ENCODE measurements at places on chromosomes 4 and X.

DNA sequence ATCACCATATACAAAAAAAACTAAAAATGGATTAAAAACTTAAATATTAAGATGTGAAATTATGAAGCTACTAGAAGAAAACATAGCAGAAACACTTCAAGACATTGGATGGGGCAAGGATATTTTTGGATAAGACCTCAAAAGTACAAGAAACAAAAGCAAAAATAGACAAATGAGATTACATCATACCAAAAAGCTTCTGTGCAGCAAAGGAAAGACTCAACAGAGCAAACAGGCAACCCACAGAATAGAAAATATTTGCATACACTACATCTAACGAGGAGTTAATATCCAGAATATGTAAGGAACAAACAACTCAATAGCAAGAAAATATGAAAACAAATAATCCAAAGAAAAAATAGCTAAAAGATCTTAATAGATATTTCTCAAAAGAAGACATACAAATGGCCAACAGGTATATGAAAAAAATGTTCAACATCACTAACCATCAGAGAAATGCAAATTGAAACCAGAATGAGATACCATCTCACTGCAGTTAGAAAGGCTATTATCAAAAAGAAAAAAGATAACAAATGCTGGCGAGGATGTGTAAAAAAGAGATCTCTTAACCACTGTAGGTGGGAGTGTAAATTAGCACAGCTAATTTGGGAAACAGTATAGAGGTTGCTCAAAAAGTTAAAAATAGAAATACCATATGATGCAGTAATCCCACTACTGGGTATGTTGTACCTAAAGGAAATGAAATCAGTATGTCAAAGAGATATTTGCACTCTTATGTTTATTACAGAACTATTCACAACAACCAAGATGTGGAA lies 17.8 kb upstream of the LRCH2 start:
- DNase-seq: no peak

- DNase-seq: peak; percentile 40
Measured at GRCh38 chr4:39732728-39733127, 34.8 kb downstream of the UBE2K start.

GRCh38 chr4:30723201-30723955 lies 3.2 kb downstream of the PCDH7 start:
- no peak for DNase-seq

DNA sequence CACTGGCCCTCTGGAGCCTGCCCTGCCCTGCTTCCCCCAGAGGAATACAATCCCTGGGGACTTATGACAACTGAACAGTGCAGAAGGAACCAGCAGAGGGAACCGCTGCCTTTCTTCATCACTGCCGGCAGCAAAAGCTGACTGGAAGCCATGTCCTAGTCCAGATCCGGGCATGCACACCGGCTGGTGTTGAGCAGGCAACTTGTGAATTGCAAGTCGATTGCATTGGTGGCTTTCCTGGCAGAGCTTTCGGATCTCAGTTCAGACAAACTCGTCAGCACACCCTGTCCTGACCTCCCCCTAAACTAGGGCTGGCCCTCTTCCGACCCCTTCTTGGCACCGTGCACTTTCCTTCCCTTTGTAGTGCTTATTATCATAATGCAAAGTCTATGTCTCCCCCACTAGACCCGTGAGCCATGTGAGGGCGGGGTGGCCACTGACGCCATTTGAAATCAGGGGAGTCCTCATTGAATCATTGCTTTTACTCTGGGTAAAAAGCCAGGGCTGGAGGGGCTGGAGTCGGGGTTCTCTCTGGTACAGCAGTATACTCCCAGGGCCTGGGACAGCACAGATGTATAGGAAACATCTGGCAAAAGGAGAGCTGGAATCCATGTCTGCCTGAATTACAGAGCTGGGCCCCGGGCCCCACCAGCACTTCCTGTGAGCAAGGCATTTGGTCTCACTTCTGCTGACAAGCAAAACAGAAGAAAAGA lies 1.8 kb downstream of the ARHGAP4 start:
- no peak for DNase-seq

- DNase-seq: no peak
Measured at GRCh38 chr4:109215506-109215905, 87.0 kb downstream of the COL25A1 start.

- DNase-seq: no peak
Measured at GRCh38 chr4:109708435-109708834, 5.2 kb upstream of the CASP6 start.

- DNase-seq: no peak
Measured at GRCh38 chrX:47420962-47421361, 50.6 kb downstream of the ZNF157 start.

DNA sequence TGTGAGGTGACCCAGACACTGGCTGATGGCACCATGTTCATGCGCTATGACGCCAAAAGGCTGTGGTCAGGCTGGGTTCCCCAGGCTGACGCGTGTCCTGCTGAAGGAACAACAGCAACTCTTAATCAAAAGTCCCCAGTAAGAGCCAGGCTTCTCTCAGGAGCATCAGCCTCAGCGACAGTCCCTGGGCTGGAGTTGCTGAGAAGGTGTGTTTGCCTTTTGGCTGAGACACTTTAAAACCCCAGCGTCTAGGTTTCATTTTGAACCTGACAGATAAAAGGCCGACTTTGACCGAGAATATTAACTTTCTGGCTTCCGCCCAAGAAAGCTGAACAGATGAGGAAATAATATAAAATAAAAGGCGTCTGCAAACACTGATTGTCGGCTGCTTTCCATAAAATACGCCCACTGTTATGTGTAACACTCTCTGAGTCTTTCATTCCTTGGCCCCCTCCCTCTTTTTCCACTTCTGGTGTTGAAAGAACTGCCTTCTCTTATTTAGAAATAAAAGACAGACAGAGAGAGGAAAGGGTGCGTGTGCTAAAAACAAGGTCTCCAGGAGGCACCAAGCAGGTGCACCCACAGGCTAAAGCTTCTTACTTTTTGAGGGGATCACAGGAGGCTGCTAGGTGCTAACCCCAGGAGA lies 373.6 kb downstream of the MID1IP1 start:
- DNase-seq: no peak

GRCh38 chr4:8781641-8782040 lies 90.0 kb downstream of the HMX1 start:
- no peak for DNase-seq

DNA sequence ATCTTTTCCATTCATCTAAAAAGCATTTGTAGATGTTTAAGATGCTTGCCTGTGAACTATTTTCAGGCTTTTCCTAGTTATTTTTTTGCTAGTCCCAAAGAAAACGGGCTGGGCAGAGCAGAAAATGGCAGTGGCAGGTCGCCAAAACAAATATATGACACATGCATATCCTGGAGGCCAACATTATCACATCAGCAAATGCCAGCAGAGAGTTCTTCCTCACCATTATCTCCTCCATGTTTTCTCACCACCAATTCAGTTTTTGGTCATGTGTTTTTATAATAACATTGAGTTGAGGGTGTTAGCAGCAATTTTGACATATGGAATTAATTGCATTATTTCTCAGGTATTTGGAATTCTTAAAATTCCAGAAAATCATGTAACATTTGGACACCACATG lies 97.9 kb upstream of the EOLA2 start:
- no peak for DNase-seq

DNA sequence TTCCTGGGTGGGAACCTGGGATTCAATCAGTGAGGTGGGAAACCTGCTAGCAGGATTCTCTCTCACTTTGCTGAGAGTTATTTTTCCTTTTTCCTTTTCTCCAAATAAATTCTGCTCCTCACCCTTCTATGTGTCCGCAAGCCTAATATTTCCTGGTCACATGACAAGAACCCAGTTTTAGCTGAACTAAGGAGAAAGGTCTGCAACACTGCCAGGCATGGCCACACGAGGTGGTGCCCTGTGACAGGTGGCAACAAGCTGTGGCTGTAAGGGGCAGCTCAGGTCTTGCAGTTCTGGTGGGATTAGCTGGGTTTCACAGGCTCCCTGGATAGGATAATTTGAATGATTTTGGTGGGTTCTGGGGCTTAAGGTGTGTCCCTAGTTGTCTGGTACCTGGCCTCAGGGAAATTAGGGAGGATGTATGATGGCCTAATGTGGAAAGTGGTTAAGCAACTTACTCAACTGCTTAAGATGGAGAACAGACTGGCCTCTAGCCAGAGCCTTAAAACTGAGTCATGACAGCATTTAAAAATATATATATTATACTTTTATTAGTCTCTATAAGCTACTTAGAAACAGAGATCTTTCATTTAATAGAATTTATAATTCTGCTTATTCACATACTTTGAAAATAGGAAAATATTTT lies 215.0 kb downstream of the IL15 start:
- DNase-seq: no peak

DNA sequence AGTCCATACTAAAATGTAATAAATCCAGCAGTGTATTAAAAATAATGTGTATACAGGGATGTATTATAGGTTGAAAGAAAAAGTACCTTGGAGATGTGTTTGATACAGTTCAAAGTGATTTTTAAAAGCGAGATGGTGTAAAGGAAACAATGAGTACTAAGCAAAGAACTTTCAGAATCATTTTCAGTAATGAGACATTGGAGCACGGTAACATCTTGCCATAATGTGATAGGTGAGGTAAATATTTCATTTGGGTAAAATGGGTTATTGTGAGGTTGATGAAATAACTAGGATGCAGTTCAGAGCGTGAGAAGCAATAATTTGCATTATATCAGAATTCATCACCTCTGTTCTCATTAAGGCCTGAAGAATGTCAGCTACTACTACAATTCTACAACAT lies 25.9 kb downstream of the EIF2S3 start:
- DNase-seq: no peak

GRCh38 chr4:113563691-113564378 lies 197.7 kb downstream of the CAMK2D start:
- no peak for DNase-seq

GRCh38 chrX:152632445-152633097 lies 5.1 kb upstream of the GABRQ start:
- DNase-seq: peak; percentile 3
